ENCODE measurements at places on chromosomes 1 and 21.

- DNase-seq, result no peak
These were observed 77.6 kb upstream of the CD34 start for GRCh38 chr1:207988326-207989165.

DNA sequence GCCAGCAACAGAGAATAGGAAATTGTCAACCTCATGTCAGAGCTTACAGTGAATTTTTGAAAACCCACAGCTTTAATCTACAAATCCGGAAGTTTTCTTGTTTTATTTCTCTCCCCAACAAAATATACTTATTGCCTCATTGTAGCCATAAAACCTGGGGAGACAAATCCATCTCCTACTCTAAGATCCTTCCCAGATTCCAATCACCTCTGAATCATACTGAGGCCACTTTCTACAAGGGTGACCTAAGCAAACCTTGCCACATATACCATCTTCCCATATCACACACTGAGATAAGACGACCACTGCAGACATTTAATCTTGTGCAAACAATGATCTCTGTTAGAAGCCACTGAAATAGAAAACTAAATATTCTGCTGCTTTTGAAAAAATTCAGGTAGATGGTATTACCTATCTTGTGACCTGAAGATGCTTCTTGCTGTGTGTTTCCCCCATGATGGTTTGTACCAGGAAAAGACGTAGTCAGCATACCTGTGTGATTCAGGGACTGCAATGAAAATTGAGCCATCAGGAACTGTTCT is 171.5 kb upstream of the DUSP10 start:
- DNase-seq, result no peak

DNA sequence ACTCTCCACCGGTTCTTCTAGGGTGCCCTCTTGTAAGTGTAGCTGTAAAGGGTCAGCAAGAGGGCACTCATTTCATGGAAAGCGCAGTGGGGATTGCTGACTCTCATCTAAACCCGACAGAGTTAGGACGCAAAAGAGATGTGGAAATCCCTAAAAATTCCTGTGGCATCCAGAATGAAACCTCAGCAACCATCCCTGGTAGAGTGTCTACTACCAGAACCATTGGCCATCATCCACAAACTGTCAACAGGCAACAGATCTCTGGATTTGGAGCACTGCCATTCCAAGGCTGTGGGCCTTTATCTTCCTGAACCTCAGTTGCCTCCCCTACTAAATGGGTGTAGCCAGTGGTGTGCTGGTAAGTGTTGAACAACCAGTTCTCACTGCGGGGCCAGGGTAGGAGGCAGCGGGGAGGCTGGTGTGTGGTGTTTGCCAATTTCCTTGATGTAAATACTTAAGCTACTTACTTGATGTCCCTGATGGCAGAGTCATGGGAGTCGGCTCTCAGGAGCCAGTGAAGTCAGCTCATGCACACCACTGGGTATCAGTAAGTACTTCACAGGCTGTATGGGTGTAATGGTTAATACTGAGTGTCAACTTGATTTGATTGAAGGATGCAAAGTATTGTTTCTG is 195.8 kb downstream of the KAZN start:
- no peak for DNase-seq

- no peak for DNase-seq
These were observed 91.3 kb downstream of the RPE65 start for GRCh38 chr1:68358439-68358838.

DNA sequence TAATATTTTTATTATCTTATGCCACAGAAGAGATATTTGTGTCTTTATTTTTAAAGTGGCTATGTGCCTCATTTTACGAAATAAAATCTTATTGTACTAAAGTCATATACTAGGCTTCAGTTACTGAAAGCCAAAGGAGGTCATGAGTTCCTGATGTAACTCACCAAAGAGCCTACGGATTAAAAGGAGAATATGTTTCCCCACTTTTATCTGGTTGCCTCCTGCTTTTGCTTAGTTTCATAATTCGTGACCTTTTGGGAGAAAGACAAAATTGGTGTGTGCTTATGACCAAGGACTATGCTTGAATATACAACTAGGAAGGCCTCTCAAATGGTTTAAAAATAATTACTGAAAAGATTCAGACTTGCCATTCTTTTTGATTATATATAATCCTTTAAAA is 18.2 kb upstream of the AHCTF1 start:
- DNase-seq, result no peak

GRCh38 chr1:216005916-216006315 is 417.3 kb downstream of the USH2A start:
- DNase-seq, result no peak

GRCh38 chr1:59107516-59107915 is 189.4 kb upstream of the FGGY start:
- no peak for DNase-seq

DNA sequence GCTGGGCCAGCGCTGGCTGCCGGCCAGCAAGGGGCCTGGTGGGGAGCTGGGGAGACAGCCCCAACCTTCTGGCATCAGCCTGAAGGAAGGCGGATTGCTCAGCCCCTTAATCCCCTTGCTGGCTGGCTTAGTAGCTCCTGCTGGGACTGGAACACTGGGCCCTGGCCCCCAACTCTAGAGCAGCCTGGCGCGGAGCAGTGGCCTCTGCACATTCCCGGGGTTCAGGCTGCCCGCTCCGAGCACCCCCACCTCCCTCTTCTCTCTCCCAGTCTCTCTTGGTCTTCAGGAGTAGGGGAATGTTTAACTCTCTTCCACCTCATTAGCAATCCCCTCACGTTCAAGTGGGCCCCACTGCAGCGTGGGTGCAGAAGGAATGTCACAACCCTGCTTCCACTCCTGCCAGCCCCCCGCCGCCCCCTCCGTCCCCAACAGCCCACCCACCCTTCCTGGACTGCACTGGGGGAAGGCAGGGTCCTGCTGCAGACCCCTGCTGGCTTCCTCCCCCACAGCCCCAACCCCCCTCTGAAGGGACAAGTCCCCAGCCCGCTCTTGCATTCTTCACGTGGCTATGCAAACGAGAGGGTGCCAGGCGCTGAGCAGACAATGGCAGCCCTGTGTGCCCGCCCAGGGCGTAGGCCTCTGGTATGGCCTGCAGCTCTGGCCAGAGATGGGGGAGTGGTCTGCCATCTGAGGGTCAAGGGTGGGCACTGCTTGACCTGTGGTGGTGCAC is 980 bp upstream of the CLDN19 start:
- no peak for DNase-seq

DNA sequence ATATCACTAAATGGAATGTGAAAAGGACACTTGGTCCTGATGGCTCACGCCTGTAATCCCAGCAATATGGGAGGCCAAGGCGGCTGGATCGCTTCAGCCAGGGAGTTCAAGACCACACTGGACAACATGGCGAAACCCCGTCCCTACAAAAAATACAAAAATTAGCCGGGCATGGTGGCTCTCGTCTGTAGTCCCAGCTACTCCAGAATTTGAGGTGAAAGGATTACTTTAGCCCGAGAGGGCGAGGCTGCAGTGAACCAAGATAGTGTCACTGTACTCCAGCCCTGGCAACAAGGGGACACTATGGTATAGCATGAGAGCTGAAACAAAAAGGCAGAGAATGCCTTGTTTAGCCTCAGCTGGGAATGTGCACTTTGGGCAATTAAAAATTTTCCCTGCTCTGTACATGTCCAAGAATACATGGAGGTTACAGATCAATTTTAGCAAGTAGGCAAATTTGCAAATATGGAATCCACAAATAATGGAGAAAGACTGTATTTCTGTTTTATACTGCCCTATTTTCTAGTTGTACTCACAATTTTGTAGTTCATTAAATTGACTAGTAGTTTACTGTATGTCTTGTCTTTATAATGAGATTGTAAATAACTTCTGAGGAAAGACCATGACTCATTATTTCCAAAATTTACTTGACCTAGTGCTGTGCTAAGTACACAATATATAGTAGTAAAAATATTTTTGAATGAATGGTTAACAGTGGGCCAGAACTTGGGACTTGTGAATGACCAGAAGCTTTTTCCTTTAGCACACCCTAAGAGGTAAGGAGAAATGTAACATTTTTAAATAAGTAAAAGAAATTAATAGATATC is 2.0 kb upstream of the ANGEL2 start:
- DNase-seq, result no peak

- DNase-seq, result no peak
These were observed 10.0 kb downstream of the PDPN start for GRCh38 chr1:13593511-13594131.

GRCh38 chr1:86768554-86768953 is 64.2 kb downstream of the SH3GLB1 start:
- no peak for DNase-seq

- no peak for DNase-seq
These were observed 15.1 kb upstream of the PITHD1 start for GRCh38 chr1:23763041-23763577.

DNA sequence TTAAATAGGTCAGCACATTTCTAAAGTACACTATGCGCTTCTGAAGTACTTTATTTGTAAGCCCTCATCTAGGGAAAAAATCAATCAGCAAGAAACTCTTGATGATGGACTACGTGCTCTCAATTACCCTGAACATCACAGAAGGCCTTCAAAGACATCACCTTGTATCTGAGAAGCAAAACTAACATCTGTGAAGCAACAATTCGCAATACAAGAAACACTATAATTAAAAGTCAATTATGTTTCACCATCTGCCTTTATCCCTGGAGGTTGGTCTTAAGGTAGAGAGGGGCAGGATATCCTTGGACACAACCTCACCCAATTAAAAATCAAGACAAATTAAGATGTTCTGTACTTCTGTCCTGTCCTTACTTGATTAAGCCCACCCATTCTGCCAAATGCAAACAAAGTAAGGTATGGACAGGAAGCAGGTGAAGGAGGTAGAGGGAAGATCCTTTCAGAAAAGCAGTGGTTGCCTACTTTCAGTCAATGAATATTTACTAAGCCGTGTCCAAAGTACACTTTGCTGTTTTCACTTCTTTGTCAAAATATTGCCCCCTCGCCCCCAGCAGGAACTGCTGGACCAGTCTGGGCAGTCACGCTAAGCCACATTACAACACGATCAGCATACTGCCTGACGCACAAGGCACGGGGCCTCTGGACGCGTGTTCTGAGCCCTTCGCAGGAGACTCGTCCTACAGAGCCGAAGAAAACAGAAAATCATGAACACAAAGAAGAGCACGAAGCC is 887 bp downstream of the SLC19A2 start:
- DNase-seq, result no peak

- DNase-seq, result no peak
These were observed 24.4 kb upstream of the KCNJ6 start for GRCh38 chr21:37940691-37941090.

DNA sequence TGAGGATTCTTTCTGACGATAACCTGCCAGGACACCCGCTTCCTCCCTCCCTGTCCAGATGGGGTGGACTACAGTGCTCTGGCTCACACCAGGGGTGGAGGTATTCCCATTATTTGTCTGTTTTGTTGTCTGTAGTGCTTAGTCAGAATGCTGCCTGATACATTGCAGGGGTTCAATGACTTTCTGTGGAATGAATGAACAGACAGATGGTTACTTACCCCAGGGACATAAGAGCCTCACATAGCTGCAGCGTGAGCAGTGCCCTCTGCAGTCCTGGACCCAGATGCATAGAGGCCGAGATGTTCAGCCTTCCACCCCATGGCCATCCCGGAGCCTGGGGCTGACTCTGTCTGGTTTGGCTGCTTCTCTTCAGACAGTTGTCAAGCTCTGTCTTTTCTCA is 13.0 kb upstream of the F3 start:
- no peak for DNase-seq
